ENCODE measurements at places on chromosomes 13 and 19.

GRCh38 chr13:34465423-34465922, 476.6 kb upstream of the NBEA start:
- DNase-seq = no peak

DNA sequence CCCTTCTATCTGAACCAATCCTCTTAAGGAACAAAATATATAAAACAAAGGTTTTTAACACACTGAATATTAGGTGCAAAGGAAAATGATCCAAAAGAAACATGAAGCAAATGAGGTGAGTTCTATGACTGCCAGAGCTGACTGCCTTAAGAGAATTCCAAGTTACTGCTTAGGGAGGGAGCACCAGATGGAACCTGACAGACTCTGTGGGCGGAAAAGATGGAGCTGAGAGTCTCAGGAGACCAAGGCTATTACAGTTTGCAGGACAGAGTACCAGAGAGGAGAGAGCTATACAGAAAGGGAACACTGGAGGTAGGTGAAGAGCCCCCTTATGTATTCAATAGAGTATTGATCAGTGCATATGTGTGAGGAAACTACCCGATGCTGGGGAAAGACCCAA, 87.2 kb downstream of the B3GLCT start:
- no peak for DNase-seq

- peak; percentile 51 for DNase-seq
Measured at GRCh38 chr13:74575729-74576125, 441.5 kb upstream of the KLF12 start.

DNA sequence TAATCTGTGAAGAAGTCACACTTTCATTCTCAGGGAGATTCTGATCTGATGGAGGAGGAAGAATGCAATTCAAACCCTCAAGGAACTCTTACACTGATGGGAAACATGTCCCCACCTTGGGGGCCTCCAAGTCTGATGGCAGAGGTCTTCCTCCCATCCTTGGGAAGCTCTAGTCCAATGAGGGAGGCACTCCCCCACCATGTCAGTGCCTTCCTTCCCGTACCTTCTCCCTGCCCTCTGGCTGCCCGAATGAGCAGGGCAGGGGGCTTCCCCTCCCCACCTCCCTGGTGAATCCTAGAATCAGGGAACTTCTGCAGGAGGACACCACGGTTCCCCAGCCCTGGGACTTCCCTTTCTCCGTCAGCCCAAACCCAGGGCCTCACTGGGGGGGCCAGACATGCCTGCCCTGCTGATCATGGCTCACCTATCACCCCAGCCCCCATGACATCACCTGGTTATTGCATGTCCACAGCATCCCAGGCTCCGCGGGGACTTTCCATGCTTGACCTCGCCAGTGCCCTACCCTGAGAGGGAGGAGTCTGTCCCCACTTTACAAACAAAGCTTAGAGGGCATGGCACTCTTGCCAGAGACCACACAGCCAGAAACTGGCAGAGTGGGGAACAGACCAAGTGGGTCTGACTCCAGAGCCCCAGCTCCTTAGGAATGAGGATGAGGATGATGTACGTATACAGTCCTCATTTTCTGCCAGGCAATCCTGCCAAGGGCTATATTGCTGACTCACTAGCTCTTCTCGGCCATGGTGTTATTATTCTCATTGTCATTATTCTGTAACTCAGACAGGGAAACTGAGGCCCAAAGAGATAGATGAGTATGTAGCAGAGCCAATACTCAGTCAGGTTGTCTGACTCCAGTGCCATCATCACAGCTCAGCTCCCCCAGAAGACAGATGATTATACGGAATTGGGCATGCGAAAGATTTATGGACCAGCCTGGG, 9.6 kb upstream of the BCL3 start:
- no peak for DNase-seq

- peak; percentile 59 for DNase-seq
Measured at GRCh38 chr19:10514211-10515145, 2.8 kb downstream of the S1PR5 start.

- no peak for DNase-seq
Measured at GRCh38 chr13:43758834-43759233, 27.9 kb downstream of the ENOX1 start.

DNA sequence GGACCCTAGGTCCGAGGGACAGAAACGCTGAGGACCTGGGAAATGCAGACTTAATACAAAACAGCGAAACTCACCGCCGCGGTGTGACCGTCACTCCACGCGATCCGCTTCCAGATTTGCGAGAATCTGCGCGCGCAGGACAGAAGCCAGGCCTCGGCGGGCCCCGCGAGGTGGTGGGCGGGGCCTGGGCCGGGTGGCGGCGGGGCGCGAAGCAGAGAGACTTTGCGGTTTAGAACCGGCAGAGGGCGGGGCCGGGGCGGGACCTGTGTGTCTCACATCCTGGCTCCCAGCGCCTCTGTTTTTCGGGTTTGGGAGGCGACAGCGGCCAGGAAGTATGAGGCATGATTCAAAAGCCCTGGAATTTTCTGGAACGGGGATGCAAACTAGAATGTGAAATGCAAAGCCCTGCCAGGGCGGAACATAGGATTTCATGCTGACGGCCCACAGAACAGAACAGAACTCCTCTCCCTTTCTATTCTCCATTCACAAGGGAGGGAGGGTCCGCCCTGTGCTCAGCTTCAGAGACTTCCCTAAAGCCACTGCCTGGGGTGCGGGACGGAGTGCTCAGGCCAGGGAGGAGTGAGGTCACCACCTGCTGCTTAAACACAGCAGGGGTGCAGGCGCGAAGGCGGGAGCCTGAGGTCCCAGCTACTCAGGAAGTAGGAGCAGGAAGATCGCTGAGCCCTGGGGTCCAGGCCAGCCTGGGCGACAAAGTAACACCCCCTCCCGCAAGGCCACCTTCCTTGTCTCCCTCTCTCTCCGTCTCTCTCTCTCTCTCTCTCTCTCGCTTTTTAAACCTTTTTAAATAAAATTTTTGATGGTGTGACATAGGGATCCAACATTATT, 44.3 kb downstream of the ZNF611 start:
- DNase-seq = peak; percentile 91

DNA sequence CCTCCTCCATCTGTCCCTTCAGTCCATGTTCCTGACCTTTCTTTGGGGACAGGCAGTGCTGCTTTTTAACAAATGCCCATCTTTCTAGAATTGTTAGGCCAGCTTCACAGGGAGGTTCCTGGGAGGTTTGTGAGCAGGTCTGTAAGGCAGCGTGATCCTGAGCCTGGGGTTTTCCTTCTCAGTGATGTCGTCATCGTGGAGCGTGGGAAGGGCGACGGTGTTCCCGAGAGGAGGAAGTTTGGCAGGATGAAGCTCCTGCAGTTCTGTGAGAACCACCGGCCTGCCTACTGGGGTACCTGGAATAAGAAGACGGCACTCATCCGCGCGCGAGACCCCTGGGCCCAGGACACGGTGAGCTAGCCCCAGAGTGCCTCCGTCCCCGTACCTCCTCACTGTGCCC, 26.8 kb downstream of the CHAF1A start:
- no peak for DNase-seq

DNA sequence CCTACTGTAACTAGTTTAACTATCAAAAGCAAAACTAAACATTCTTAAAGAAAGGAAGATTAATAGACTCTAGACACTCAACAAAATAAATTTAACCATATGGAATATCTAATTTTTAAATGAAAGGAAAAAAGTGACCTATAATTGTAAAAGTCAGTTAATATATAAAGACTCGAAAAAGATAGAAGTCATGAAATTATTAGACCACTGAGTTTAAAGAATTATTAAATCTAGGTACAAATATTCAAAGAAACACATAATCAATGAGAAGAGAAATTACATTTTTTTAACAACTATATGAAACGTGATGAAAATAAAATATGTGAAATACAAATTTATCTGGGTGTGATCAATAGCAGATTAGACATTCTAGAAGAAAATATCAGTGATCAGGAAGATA, 706.8 kb upstream of the PCDH20 start:
- DNase-seq = no peak

DNA sequence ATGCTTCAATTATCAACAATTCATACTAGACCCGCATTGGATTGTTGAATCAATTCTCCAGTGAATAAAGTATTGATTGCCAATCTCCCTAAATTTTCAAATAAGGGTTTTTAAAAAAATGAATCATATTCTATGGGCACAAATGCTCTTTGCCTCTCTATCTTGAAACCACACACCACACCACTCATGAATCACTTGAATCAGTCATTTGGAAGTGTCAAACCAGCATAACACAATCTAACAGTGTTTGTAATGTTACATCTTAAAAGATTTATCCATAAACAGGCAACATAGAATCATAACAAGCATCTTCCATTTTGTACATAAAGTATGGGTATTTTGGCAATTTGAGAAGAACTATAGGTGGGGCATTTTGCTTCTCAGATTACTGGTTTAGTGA, 219.5 kb upstream of the MIR17HG start:
- DNase-seq = no peak

GRCh38 chr19:35247526-35248309, 1.1 kb upstream of the LSR start:
- peak; percentile 74 for DNase-seq

DNA sequence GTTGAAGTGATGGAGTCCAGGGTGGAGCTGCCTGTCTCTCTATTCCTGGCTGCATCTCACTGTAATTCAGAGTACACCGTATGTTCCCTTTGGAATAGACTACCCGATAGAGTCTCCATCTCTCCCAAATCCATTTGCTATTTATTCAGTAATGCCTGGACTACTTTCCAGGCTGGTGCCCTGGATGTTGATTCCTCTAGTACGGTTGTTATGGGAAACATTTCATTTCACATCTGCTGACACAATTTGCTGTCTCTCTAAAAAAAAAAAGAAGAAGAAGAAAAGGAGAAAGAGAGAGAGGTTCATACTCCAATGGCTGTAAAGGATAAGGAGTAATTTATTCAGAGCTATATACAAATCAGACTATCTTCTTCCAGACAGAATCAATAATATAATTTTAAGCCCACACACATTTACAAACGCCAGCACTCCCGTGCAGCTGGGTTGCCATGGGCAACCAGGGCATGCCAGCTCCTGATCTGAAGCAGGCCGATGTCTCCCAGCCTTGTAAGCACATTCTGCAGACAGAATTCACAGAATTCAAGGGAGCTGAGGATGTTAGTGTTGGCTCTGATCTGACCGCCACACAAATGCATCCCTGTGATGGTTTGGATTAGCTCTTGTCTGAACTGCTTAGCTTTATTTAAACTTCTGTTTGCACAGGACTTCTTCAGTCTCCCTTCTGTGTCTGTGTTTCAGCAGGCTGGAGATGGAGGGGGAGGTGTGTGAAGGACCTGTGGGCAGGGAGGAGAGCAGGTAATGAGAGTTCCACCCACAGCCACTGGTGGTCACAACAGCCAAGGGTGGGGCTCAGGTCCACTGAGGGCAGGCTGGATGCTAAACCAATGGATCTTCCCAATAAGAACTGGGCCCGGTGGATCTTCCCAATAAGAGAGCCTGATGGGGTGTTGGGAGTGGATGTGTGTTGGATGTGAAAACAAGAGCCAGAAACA, 66.0 kb downstream of the TEX26 start:
- no peak for DNase-seq

DNA sequence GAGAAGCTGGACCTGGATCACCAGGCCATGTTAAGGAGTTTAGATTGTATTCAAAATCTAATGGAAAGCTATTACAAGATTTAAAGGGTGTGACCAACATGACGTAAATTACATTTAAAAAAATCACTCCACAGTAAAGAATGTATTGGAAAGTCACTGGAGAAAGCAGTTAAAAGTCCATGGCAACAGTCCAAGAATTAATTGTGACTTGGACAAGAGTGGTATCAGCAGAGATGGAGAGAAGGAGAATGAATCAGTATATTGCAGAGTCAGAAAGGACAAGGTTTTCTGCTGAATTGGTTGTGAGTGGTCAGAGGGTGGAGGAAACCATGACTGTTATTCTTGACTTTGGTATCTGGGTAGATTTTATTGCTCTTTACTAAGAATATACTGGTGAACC, 535.1 kb upstream of the SLITRK1 start:
- DNase-seq = no peak

DNA sequence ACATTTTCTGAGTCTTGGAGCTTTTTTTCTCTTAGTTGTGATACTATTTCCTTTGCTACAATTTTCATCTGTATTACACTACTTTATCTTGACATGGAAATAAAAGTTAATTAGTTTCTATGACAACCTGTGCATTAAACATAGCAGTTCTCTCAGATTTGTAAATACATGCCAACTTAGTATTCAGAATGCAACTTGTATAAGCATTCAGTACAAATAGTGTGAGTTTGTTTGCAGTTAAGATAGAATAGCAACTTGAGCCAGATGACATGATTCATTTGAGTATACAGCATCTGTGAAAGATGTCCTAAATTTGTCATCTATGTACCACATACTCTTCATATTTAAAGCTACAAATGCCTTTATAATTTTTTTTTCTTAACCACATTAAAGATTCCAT, 98.1 kb downstream of the DACH1 start:
- no peak for DNase-seq

GRCh38 chr13:102873653-102874052, 27.8 kb downstream of the ERCC5 start:
- DNase-seq = no peak

GRCh38 chr13:20090349-20090748, 70.5 kb downstream of the GJA3 start:
- no peak for DNase-seq

GRCh38 chr13:46577696-46578589, 25.0 kb downstream of the LRCH1 start:
- no peak for DNase-seq

- no peak for DNase-seq
Measured at GRCh38 chr13:91889641-91890040, 491.2 kb downstream of the GPC5 start.

GRCh38 chr19:37991841-37992248, 84.8 kb downstream of the SIPA1L3 start:
- no peak for DNase-seq

- DNase-seq = no peak
Measured at GRCh38 chr13:37878496-37878895, 8.9 kb upstream of the TRPC4 start.

- peak; percentile 23 for DNase-seq
Measured at GRCh38 chr19:11479898-11480714, 740 bp downstream of the ELAVL3 start.

- no peak for DNase-seq
Measured at GRCh38 chr13:51773515-51773914, 30.4 kb downstream of the DHRS12 start.

- DNase-seq = no peak
Measured at GRCh38 chr19:32176591-32176990, 168.8 kb upstream of the ZNF507 start.

DNA sequence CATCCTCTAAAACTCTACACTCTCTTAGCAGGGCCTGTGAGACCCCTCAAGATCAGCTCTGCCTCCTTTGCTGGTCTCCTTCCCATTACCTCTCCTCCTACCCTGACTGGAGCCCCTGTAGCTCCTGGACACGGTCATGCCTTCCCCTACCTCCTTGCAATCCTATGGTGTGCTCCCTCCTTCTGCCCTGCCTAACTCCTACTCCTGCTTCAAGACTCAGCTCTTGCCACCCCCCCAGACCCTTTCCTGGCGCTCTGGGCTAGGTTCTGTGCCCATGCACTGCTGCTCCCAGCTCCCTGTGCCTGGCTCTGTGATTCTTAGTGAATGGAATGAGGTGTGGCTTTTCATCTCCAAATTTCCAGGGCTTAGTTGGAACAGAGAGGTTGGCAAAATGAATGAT, 28.0 kb upstream of the TPTE2 start:
- no peak for DNase-seq

GRCh38 chr19:16627193-16627927, 644 bp downstream of the MED26 start:
- peak; percentile 33 for DNase-seq

Measured in activated T-cell treated with anti-CD3 and anti-CD28 coated beads, Interleukin-2, amount 50 U/mL, for 1 hour (primary cell).